ENCODE measurements at places on chromosomes 6 and 20.

DNA sequence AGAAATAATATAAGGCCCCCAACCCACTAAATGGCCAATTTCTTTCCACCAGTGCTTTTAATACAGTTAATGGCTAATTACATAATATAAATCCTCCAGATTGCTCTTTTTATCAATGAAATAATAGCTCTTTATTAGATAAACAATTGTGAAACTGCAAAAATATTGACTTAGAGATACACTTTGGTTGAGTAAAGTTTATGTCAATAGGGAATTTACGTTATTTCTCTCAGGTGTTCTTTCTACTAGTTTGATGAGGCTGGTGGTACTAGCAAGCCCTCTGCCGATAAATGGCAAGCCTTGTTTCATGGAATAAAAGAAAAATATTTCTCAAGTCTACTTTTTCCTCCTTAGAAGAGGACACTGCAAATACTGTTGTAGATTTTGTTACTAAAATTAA lies 18.9 kb downstream of the RFX6 start:
- DNase-seq: no peak

DNA sequence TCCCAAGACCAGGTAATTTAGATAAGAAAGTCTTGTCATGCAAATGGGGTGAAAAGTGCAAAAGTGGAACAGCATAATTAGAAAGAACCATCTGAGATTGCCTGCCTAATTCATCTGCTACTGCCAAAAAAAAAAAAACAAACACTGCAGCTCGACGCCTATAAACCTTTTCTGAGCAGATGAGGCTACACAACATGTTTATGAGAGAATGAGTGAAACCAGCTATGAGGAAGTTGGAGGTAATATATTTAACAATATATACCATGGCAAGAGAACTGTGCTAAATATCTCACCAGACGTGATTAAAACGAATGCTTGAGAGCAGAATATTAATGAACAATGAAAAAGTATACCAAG lies 50.0 kb downstream of the LAMA4 start:
- DNase-seq: no peak

DNA sequence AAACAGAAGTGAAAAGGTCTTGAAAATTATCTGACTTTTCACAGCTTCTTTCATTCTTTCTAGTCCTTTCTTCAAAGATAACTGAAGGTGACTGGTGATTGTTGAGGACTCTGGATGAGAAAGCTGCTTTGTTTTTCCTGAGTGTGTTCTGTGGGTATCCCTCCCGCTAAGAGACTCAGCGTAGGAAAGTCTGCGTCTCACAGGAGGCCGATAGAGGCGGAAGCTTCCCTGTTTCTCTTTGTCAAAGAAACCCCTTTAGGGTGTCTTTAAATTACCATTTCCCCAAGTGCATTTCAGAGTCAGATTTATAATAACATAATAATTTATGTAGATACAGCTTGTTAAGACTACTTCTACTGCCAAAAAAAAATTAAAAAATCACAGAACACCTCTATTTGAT lies 31.2 kb upstream of the IRF4 start:
- no peak for DNase-seq

- DNase-seq: no peak
Measured at GRCh38 chr6:37589198-37589597, 89.5 kb upstream of the CCDC167 start.

DNA sequence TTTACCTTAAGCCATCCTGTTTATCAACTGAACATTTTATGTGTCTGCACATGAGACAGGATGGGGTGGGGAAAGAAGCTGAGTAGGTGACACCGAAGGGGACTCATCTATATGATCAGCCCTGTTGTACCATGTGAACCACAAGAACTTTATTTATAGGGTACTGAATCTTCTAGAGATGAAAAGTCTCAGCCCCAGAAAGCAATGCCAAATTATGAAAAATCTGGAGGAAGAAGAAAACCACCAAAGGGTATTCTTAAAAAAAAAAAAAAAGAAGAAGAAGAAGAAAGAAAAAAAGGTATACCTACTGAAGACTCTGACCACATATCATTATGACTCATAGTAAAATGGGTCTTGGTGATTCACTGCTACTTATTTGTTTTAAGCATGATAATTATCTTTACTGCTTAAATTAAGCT lies 39.8 kb upstream of the HBS1L start:
- no peak for DNase-seq

- peak; percentile 93 for DNase-seq
Measured at GRCh38 chr20:63979557-63980316, at the start of gene SAMD10. SAMD10 (minus strand) TSS chr20:63979642; CDS start chr20:63979467, 175 bp downstream.

DNA sequence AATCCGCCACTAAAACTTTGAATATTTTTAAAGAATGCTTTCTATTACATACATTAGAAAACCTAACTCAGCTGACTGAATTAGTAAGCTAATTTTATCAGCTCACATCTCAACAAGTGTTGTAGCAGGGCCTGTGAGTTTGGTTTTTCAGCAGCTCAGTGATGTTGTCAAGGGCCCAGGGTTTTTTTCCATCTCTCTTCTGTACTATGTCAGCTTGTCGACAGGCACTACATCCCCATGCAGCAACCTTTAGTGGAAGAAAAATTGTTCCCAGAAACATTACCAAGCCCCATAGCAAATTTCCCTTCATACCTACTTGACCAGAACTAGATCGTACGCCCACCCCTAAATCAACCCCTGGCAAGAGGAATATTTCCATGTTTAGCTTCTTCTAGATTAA lies 170.3 kb upstream of the TNFAIP3 start:
- no peak for DNase-seq

- peak; percentile 66 for DNase-seq
Measured at GRCh38 chr6:32852844-32853540, 512 bp downstream of the TAP1 start.

All from activated naive CD8-positive, alpha-beta T cell treated with anti-CD3 and anti-CD28 coated beads, Interleukin-2, amount 50 U/mL, for 24 hours (primary cell).